NCI-H187 treated with DMSO at 0.1 percent for 48 hours (cell line): ENCODE measurements at places on chromosomes 1 and 21.
A peak's percentile ranks its signal among the peaks of the same experiment; 100 is the strongest.

- no peak for DNase-seq
Observed at GRCh38 chr1:104648269-104648691, 898.6 kb downstream of the AMY1C start.

DNA sequence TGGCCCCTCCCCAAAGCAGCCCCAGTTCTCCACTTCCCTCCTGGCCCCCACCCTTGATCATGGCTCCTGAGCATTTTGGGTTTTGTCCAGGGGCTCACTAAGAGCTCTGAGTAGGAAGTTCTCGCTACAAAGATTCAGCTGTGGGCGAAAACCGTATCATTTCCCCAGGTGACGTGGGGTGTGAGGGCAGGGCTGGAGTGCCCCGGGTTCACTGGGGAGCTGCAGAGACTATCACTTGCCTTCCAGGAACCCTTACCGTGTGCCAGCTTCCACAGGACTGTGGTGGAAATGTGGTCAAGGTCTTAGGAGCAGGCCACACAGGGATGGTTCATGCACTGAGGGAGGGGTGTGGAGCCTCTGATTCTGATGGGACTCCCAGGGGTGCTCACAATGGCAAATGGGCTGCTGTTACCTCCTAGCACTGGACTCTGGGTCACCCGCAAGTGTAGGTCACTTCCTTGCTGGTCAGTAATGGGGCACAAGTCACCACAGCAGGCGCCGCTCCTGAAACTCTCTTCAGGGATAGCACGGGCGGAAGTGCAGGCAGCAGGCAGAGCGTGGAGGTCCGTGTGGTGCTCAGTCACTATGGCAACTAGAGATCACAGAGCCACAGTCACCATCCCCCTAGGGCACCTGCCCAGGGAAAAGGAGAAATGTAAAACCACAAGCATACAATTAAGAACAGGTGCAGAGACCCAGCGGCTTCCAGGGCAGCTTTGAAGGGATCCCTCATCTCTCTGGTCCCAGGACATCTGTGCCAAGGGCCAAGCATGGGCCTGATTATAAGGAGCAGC is 35.4 kb downstream of the RSPH1 start:
- DNase-seq: peak; percentile 87

GRCh38 chr1:94067196-94067595 is 53.8 kb downstream of the ABCA4 start:
- no peak for DNase-seq

- no peak for DNase-seq
Observed at GRCh38 chr1:84771895-84772294, 81.6 kb upstream of the SSX2IP start.

DNA sequence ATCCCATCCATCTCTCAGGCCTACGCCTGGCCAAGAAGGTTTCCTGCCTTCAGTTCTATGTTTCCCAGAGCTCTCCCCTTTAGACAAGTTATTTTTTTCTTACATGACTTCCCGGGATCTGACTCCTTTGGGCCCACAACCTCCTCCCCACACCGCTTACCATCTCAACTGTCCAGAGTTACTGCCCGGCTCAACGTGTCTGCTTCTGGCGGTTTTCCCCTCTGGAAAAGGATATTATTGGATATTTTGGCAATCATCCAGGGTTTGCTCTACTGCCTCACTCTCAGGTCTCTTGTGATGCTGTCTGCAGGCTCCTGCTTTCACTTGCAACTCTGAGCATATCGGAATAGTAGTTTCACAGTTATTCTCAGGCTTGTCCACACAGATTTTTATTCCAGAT is 318.2 kb upstream of the CAMK1G start:
- no peak for DNase-seq

DNA sequence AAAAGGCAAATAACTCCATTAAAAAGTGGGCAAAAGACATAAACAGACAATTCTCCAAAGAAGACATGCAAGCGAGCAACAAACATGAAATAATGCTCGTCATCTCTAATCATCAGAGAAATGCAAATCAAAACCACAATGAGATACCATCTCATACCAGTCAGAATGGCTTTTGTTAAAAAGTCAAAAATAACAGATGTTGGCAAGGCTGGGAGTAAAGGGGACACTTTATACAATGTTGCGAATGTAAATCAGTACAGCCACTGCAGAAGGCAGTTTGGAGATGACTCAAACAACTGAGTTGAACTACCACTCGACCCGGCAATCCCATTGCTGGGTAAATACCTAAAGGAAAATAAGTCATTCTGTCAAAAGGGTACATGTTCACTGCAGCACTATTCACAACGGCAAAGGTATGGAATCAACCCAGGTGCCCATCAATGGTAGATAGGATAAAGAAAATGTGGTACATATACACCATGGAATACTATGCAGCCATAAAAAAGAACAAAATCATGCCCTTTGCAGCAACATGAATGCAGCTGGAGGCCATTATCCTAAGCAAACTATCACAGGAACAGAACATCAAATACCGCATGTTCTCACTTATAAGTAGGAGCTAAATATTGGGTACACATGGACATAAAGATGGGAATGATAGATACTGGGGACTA is 25.9 kb downstream of the TSPAN2 start:
- DNase-seq: no peak

- DNase-seq: no peak
Observed at GRCh38 chr1:15238789-15239188, 8.2 kb upstream of the FHAD1 start.

- peak; percentile 42 for DNase-seq
Observed at GRCh38 chr21:42107881-42108553, 36.9 kb downstream of the UMODL1 start.

DNA sequence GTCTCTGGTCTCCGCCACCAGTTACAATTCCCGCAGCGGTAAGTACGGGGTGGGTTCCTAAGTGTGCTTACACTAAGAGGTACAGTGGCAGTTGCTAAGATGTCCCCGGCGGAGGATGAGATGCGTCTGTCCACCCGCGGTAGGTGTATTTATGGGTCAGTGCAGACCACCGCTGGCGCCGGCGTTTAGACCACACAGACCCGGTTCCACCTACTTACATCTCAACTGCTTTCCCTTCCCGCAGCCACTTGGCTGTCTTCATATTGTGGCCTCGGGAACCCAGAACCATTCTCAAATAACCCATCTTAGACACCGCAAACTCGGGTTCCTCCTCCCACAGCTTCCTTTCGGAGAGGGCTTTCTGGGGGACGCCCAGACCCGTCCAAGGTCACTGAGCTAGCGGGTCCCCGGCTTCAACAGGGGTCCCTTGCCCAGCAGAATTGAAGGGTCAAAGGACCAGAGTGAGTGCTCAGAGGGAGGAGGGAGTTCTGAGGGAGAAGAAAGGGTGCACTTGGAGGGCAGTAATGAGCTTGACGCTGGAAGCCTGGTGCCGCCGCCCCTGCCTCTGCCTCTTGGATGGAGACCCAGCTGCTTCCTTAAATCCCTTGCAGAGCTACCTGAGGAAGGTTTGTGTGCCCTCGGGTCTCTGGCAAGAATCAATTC is 8.6 kb downstream of the NR5A2 start:
- no peak for DNase-seq

DNA sequence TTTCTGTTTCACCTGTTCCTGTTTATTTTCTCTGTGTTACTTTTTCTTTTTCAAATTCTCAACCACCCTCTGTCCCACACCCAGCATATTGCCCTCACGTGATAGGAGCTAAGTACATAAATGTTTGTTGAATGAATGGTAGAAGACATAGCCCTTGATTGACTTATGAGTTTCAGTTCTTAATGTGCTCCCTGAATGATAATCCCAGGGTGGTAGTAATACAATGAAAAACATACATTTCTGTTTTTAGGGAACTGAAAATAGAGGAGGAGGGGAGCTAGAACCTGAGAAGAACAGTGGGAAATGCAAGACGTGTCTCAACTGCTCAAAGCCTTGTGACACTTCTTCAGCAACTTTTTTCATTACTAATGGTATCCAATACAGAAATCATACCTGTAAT is 147.1 kb downstream of the SPATA46 start:
- no peak for DNase-seq

- no peak for DNase-seq
Observed at GRCh38 chr1:10736634-10737586, 59.5 kb downstream of the CASZ1 start.

- DNase-seq: no peak
Observed at GRCh38 chr1:173267453-173267945, 60.4 kb upstream of the TNFSF4 start.

- no peak for DNase-seq
Observed at GRCh38 chr1:154870734-154871133, 653 bp upstream of the KCNN3 start.

DNA sequence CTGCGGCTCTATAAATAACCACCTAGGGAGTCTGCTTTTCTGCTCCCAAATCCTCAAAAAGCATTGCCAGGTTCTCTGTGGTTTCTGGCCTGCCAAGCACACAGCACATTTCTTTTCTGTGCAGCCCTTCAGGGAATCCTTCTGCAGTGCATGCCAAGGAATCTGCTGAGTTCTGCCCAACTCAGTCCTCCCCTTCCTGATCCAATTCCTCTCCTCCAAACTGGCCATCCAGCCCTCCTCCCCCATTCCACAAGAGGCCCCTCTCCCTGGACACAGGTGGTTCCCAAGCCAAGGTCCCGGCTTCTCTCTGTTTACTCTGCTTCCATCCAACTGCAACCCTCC is 61.8 kb downstream of the HIVEP3 start:
- DNase-seq: no peak

GRCh38 chr1:162196387-162196786 is 126.9 kb downstream of the NOS1AP start:
- DNase-seq: no peak

- DNase-seq: no peak
Observed at GRCh38 chr1:9235560-9235959, 986 bp downstream of the H6PD start.

DNA sequence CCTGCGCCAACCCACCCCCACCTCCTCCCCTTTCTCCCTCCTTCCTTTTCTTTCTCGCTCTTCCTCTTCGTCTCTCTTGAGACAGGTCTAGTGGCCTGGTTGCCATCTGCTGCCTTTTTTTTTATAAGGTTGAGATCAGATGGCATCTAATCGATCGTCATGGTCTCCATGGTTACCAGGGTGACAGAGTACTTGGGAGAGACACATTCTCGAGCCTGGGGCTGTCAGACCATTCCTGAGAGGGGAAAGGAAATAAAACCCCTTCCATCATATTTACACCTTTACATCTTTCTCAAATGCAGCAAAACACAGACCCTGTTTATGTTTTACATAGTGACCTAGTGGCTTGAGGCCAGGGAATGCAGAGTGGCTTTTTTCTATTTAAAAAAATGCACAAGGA is 53.5 kb upstream of the SLC22A15 start:
- no peak for DNase-seq

GRCh38 chr21:36914244-36915013 is 52.0 kb downstream of the HLCS start:
- no peak for DNase-seq

- DNase-seq: no peak
Observed at GRCh38 chr1:10785728-10786638, 10.5 kb downstream of the CASZ1 start.

DNA sequence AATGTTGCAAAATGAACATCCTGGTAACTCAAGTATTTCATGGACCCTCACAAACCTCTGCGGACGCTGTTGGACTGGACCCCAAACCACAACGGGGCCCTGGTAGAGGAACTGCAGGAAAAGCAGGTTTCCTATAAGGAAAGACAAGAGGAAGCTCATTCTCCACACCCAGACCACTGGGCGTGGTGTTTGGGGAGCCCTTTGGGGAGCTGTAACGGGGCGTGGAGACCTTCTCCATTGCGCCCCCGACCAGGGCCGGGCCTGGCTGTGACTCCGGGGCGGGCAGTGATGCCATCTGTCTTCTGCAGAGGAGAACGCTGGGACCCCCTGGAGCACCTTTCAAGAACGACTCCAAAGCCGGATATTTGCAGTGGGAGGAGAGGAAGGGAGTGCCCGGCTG is 30.0 kb upstream of the AGPAT3 start:
- DNase-seq: no peak
